ENCODE measurements at places on chromosomes 5 and 9. TPM values are rescaled to one million over a fixed set of nuclear protein-coding genes. Genes with fewer than 3 reads are reported as not detected.

DNA sequence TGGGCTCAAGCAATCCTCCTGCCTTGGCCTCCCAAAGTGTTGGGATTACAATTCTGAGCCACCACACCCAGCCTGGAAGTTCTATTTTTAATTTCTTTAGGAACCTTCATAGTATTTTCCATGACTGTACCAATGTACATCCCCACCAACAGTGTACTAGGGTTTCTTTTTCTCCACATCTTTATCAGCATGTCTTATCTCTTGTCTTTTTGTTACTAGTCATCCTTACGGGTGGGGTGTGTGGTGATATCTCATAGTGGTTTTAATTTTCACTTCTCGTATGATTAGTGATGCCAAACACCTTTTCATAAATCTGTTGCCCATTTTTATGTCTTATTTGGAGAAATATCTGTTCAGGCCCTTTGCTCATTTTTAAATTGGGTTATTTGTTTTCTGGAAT lies 123.0 kb upstream of the MEF2C start:
- no peak for DNase-seq

OTP gene
- total RNA-seq = not detected

- DNase-seq = peak; percentile 44
Measured at GRCh38 chr5:111697881-111698757, 58.9 kb downstream of the NREP start.

DNA sequence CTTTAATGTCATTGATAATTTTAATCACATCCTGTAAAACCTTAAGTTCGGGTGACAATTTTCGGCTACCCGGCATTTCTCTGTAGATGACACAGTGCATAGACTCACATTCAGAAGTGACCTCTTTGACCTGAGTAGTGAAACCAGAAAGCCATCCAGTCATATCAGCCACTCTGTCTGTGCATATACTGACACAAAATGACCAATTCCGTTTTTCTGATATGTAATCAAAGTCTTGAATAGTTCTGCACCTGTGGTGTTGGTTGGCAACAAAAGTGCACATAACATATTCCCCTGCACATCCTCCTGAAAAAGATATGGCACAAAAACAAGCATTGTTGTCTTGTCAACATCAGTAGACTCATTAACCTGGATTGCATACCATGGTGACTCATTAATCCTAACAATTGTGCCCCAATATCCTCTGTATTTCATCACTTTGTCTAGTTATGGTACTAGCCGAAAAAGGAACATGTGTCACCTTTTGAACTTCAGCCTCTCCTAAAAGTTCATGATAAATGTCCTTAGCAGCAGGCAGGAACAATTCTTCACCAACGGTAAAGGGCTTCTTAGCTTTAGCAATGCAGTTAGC lies 4.6 kb upstream of the HNRNPA0 start:
- DNase-seq = no peak

DNA sequence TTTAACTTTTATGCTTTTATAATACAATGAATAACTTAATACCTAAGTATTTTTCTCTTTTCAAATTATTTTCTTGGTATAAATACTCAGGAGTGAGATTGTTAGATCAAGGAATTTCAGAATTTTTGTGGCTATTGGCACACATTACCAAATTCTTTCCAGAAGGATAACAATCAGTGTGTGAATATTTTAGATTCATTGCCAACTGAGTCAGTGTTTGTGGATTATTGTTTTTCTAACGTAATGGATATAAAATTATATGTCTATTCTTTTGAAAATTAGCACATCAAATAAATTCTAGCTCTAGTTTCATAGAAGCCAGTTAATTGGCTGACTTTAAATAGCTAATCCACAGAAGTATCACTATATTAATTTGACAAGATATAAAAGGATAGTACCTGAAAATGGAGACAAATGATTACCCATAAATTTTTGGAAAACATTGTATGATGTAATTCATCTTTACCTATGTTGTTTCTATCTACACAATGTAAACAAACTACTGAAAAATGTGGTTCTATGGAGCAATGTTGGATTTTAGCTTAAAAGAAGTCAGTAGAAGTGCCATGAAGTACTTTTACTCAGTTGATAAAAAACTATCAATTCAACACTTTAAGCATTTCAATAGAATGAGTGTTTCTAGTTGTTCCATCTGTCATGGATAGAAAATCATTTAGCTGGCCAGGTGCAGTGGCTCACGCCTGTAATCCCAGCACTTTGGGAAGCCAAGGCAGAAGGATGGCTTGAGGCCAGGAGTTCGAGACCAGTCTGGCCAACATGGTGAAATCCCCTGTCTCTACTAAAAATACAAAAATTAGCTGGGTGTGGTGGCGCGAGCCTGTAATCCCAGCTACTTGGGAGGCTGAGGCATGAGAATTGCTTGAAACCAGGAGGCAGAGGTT lies 185.1 kb downstream of the ADAMTSL1 start:
- no peak for DNase-seq

AJM1 gene
- total RNA-seq = 0.80 TPM

DNA sequence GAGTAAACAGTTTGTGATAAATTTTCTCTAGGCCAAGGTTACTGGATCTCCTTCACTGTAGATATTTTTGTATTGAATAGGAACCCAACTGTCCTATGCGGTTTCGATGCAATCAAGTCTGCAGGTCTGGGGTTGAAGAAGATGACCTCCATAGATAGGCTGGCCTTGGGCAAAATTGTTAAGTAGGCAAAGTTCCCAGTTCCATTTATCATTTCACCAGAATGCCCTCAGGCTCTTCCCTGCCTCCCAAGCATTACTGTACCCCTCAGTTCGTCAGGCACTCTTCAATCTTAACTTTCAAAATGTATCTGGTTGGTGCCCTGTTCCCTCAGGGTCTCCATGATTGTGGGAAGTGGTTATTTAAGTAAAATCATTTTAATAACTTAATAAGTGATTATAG lies 1802.9 kb upstream of the WWC1 start:
- no peak for DNase-seq

GRCh38 chr9:25570802-25571201 lies 107.4 kb downstream of the TUSC1 start:
- DNase-seq = no peak

PLEKHG4B gene
- 6.8 TPM for total RNA-seq

- no peak for DNase-seq
Measured at GRCh38 chr5:160354666-160355065, 15.8 kb downstream of the C1QTNF2 start.

NR2F1 gene
- 2.1 TPM for total RNA-seq

ENTREP1 gene
- total RNA-seq = 11.8 TPM
